Omental fat pad (tissue), 4 donors: ENCODE measurements at places on chromosomes 3 and 15. TPM values are rescaled to one million over a fixed set of nuclear protein-coding genes. Genes with fewer than 3 reads are reported as not detected.

Gene C3orf80
- 0.95 TPM for total RNA-seq

Gene GPR27
- 4.1 TPM for total RNA-seq

Gene SLC9A9
- total RNA-seq, result 15.5 TPM

Gene GOLGA8T
- 1.2 TPM for total RNA-seq

Gene UACA
- 36.1 TPM for total RNA-seq

DNA sequence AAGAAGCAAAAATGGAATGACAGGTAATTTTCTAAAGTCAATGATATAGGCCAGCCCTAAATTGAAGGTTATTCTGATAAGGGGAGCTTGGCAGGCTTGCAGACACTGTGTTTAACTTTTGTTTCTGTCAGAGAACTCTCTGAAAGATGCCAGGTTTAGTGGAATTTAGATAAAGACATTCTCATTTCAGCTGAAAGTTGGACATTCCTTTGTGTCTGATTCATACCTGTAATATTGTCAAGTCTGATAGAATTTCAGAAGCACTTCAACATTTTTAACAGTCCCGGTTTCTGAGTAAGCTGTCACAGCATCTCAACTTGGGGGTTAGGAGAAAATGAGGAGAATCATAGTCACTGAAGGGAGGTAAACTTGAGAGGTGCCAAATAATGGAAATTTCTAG, 84.0 kb downstream of the DIPK2A start:
- no peak for DNase-seq

Gene USP13
- total RNA-seq, result 37.5 TPM

DNA sequence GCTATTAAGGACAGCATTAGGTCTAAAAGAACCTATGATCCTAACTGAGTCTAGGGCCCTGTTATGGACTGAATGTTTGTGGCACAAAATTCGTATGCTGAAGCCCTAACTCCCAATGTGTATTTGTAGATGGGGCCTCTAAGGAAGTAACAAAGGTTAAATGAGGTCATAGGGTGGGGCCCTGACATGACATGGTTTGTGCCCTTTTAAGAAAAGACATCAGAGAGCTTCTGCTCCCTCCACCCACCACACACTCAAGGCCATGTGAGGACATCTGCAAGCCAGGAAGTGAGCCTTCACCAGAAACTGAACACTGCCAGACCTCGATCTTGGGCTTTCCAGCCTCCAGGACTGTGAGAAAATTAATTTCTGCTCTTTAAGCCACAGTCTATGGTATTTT, 49.2 kb downstream of the PHC3 start:
- no peak for DNase-seq

Gene ACY1
- 34.0 TPM for total RNA-seq

DNA sequence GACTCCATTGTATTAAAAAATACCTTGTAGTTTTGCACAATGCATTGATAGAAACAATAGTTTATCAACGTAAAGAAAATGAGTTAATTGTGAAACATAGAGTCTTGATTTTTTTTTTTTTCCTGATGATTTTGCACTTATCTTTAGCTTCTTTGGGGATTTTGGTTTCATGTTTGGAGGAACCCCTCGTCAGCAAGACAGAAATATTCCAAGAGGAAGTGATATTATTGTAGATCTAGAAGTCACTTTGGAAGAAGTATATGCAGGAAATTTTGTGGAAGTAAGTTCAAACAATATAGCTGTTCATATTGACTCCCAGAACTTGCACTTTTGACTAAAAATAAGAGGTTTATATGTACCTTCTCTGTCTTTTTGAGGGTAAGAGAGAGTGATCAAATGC, 7.0 kb downstream of the DNAJB11 start:
- no peak for DNase-seq

DNA sequence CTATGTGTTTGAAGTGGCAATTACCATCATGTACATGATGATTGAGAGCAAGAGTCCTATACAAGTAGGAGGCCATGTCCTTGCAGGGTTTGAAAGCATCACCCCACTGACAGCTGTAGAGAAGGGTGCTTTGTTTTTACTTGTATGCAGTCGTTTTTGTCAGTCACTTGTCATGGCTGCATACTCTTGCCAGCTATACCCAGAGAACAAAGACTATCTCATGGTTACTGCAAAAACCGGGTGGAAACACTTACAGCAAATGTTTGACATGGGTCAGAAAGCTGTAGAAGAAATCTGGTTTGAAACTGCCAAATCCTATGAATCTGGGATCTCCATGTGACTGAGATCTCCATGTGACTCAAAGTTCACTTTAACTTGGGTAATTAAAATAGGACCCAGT, 6.9 kb upstream of the PSMA4 start:
- DNase-seq, result no peak

Gene MUSTN1
- total RNA-seq, result 6.8 TPM

DNA sequence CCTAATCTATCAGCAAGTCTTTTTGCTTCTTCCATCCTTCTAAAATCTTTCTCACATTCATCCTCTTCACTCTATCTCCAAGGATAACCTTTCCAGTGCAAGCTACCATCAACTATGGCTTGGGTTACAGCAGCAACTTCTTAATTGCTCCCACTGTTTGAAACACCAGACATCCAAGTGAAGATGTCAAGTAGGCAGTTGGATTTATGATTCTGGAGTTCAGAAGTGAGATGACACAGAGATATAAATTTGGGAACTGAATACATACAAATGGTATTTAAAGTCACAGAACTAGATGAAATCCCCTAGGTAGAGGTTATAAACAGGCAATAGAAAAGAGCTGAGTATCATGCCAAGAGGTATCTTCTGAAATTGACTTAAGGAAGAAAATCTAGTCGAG, 3.7 kb downstream of the UBR1 start:
- DNase-seq, result no peak
